ENCODE measurements at places on chromosomes 7 and 10.

- H3K36me3 ChIP-seq, result peaks cover 13% of the 10 kb centered on the region
- DNase-seq, result no peak
- H3K27ac ChIP-seq, result no peak overlapping the region
- no peak overlapping the region for H3K4me3 ChIP-seq
- H3K27me3 ChIP-seq, result no peaks in the 10 kb centered on the region
These were observed 34.1 kb downstream of the ZRANB1 start for GRCh38 chr10:124975977-124976514.

GRCh38 chr7:99623091-99623693 is 6.4 kb downstream of the ZSCAN25 start:
- H3K27ac ChIP-seq, result no peak overlapping the region
- no peaks in the 10 kb centered on the region for H3K27me3 ChIP-seq
- no peaks in the 10 kb centered on the region for H3K4me1 ChIP-seq

DNA sequence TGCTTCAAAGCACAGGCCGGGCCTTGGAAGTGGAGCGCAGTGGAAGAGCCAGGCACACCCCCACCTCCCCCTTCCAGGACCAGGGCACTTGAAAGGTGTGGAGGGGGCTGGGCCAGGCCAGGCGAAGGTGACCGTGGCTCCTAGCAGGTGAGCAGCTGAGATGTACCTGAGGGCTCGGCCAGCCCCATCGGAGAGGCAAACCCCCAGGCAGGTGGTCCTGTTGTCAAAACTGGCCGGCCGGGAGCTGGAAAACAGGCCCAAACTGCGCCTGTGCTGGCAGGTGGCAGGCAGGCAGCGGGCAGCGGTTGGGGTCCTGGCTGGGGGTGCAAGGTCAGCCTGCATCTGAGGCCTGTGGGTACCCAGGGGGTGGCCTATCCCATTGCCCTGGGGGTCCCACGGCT is 96.4 kb upstream of the DNAAF5 start:
- H3K27ac ChIP-seq, result no peak overlapping the region
- H3K4me3 ChIP-seq, result no peak overlapping the region
- H3K4me1 ChIP-seq, result no peaks in the 10 kb centered on the region
- H3K36me3 ChIP-seq, result no peaks in the 10 kb centered on the region
- no peak for DNase-seq
- no peaks in the 10 kb centered on the region for H3K27me3 ChIP-seq

- no peak overlapping the region for H3K4me3 ChIP-seq
- no peak overlapping the region for H3K27ac ChIP-seq
- H3K4me1 ChIP-seq, result no peaks in the 10 kb centered on the region
- no peak for DNase-seq
These were observed 36.2 kb upstream of the CHST3 start for GRCh38 chr10:71927776-71928592.

DNA sequence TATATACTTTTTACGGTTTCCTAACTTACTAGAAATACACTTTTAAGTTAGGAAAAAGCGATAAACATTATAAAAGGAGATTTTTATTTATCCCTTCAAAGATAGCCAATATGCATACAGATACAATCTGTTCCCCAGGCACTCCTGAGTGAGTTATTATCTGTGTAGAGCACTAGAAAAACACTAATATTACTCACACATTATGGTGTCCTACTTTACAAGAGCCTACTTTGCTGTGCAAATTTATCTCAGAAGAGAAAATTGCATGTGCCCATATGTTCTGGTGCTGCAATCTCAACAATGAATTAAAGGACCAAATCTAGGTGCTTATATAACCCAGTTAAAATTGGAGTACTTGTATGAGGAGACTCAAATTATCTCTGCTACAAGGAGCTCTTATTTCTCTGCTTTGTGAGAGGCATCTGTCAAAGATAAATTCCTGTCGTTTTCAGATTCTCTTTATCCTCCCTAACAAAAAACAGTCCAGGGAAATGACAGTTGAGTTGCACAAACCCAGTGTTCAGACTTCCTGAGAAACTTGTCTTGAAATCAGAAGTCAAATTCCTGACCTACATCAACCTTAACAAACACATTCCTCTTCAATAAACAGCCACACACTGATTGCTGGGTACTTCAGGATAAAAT is 28.9 kb downstream of the CPA1 start:
- H3K4me3 ChIP-seq, result no peak overlapping the region
- no peak overlapping the region for H3K27ac ChIP-seq
- DNase-seq, result no peak
- H3K27me3 ChIP-seq, result no peaks in the 10 kb centered on the region
- H3K36me3 ChIP-seq, result no peaks in the 10 kb centered on the region

DNA sequence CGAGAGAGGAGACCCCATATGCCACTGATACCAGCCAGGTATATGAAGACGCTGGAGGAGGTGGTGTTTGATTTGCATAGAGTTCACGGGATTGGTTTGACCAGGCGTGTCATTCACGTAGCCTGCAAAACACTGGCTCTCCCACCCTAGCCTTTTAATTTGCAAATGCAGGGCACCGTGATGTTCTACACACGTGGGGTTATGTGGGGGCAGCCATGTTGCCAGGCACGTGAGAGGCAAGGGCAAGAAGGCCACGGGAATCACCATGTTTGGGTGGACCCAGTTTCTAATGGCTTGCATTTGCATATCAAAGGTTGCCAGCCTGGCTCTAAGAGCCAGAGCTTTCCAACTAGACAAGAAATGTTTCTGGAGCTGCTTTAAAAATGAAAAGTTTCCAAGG is 117.2 kb upstream of the LYZL1 start:
- H3K4me3 ChIP-seq, result no peak overlapping the region
- no peaks in the 10 kb centered on the region for H3K36me3 ChIP-seq
- H3K27ac ChIP-seq, result no peak overlapping the region
- no peaks in the 10 kb centered on the region for H3K4me1 ChIP-seq
- DNase-seq, result no peak
- H3K27me3 ChIP-seq, result no peaks in the 10 kb centered on the region

- H3K27me3 ChIP-seq, result no peaks in the 10 kb centered on the region
- H3K27ac ChIP-seq, result no peak overlapping the region
- H3K4me3 ChIP-seq, result no peak overlapping the region
- H3K36me3 ChIP-seq, result no peaks in the 10 kb centered on the region
- DNase-seq, result no peak
- H3K4me1 ChIP-seq, result no peaks in the 10 kb centered on the region
These were observed 25.5 kb upstream of the C10orf105 start for GRCh38 chr10:71744897-71745663.

DNA sequence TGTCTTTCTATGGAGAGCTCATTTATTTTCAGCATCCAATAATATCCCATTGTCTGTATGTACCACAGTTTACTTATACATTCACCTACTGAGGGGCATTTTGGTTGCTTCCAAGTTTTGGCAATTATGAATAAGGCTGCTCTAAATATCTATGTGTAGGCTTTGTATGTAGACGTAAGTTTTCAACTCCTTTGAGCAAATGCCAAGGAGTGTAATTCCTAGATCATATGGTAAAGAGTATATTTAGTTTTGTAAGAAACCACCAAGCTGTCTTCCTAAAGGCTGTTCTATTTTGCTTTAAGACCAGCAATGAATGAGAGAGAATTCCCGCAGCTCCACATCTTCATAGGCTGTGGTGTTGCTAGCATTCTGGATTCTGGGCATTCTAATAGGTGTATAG is 259.8 kb downstream of the DIP2C start:
- H3K27ac ChIP-seq, result no peak overlapping the region
- no peak for DNase-seq
- no peaks in the 10 kb centered on the region for H3K4me1 ChIP-seq

- H3K36me3 ChIP-seq, result no peaks in the 10 kb centered on the region
- H3K4me3 ChIP-seq, result no peak overlapping the region
- H3K27me3 ChIP-seq, result no peaks in the 10 kb centered on the region
- no peak overlapping the region for H3K27ac ChIP-seq
These were observed 1063.4 kb upstream of the GHITM start for GRCh38 chr10:83075815-83076355.

GRCh38 chr7:17878627-17879026 is 61.7 kb downstream of the SNX13 start:
- no peaks in the 10 kb centered on the region for H3K4me1 ChIP-seq
- no peak for DNase-seq
- no peak overlapping the region for H3K27ac ChIP-seq
- no peaks in the 10 kb centered on the region for H3K36me3 ChIP-seq
- H3K4me3 ChIP-seq, result no peak overlapping the region

DNA sequence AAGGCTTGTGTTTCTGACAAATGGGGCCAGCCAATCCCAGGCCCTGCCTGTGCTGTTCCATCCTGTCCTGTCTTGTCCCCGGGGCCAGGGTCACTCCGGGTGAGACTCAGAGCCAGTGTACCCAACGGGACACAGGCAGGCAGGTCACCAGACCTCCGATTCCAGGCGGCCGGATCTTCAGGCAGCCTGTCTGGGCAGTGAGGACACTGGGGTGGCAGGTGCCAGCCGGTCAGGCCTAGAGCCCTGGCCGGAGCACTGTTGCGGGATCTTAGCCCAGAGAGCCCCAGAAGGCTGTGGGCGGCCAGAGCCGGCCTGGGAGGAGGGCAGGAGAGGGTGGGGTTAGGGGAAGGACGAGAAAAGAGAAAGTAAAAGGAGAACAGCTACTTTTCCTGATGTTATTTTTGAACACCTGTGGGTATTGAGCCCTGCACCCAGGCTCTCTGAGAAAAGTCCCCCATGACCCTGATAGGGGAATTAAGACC is 134.3 kb upstream of the TNRC18 start:
- peak overlapping the region; percentile 99 for H3K27ac ChIP-seq
- H3K27me3 ChIP-seq, result no peaks in the 10 kb centered on the region
- peak; percentile 98 for DNase-seq

DNA sequence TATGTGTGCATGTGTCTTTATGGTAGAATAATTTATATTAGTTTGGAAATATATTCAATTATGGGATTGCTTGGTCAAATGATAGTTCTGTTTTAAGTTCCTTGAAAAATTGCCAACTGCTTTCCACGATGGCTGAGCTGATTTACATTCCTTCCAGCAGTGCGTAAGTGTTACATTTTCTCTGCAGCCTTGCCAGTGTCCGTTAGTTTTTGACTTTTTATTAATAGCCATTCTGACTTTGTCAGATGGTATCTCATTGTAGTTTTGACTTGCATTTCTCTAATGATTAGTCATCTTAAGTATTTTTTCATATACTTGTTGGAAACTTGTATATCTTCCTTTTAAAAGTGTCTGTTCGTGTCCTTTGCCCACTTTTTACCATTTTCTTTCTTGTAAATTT is 434.2 kb upstream of the POT1 start:
- no peaks in the 10 kb centered on the region for H3K4me1 ChIP-seq
- H3K36me3 ChIP-seq, result no peaks in the 10 kb centered on the region
- no peak overlapping the region for H3K4me3 ChIP-seq
- H3K27ac ChIP-seq, result no peak overlapping the region

- no peaks in the 10 kb centered on the region for H3K27me3 ChIP-seq
- no peaks in the 10 kb centered on the region for H3K4me1 ChIP-seq
- no peaks in the 10 kb centered on the region for H3K36me3 ChIP-seq
These were observed 51.2 kb upstream of the KMT2E start for GRCh38 chr7:104962781-104963180.

GRCh38 chr10:30786131-30786530 is 156.6 kb upstream of the LYZL2 start:
- H3K36me3 ChIP-seq, result no peaks in the 10 kb centered on the region
- H3K27ac ChIP-seq, result no peak overlapping the region
- H3K27me3 ChIP-seq, result no peaks in the 10 kb centered on the region
- DNase-seq, result no peak
- no peak overlapping the region for H3K4me3 ChIP-seq
- peaks cover 7% of the 10 kb centered on the region for H3K4me1 ChIP-seq

DNA sequence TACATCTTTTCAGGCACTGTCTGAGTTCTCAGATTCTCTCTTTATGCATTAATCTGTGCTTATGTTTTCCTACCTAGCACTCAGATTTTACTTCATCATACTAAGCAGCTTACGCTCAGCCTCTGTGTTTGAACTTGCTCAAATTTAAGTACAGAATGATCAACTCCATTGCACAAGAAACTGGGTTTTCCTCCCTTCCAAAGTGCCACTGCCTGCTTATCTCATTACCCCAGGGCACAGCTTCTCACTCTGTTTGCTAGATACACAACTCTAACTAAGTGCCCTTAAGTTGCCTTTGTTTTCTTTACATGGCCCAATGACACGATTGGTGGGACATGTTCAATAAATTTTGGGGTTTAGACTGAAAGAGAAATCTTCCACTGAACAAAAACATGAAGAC is 267.7 kb downstream of the GFRA1 start:
- no peak for DNase-seq
- no peak overlapping the region for H3K27ac ChIP-seq
- no peaks in the 10 kb centered on the region for H3K27me3 ChIP-seq
- no peak overlapping the region for H3K4me3 ChIP-seq
- H3K36me3 ChIP-seq, result no peaks in the 10 kb centered on the region

GRCh38 chr7:142796501-142797390 is 26.0 kb downstream of the PRSS2 start:
- DNase-seq, result no peak
- no peaks in the 10 kb centered on the region for H3K4me1 ChIP-seq
- H3K27me3 ChIP-seq, result peaks cover 14% of the 10 kb centered on the region

DNA sequence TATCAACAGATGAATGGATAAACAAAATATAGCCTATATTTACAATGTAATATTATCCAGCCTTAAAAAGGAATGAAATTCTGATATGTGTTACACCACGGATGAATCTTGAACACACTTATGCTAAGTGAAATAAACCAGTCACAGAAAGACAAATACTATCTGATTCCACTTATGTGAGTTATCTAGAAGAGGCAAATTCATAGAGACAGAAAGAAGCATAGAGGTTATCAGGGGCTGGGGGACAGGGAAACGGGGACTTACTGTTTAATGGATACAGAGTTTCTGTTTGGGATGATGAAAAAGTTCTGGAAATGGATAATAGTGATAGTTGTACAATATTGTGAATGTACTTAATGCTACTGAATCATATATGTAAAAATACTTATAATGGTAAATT is 329.9 kb downstream of the LRMDA start:
- no peak overlapping the region for H3K27ac ChIP-seq
- H3K4me3 ChIP-seq, result no peak overlapping the region
- no peaks in the 10 kb centered on the region for H3K36me3 ChIP-seq
- DNase-seq, result no peak
- no peaks in the 10 kb centered on the region for H3K27me3 ChIP-seq

- H3K36me3 ChIP-seq, result no peaks in the 10 kb centered on the region
- H3K27me3 ChIP-seq, result no peaks in the 10 kb centered on the region
- no peak for DNase-seq
- no peak overlapping the region for H3K4me3 ChIP-seq
These were observed 408.4 kb downstream of the PARD3 start for GRCh38 chr10:34406463-34407323.

DNA sequence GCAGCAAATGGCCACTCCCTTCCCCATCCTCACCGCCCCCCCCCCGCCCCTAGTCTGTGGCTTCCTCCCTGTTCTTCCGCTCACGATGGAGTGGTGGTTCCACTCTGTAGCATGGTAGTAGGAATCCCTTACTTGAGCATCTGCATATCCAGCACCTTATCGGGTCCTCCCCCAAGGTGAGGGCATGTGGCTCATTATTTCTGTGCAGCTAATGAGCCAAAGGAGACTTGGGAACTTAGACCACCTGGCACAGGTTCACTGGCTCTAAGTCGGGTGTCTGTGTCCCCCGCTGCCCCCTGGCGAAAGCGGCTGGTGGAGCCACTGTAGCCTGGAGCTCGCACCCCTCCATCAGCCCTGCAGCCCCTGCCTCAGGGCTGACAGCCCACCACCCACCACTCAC is 22.8 kb upstream of the GPR26 start:
- no peaks in the 10 kb centered on the region for H3K4me1 ChIP-seq
- no peaks in the 10 kb centered on the region for H3K36me3 ChIP-seq
- DNase-seq, result no peak
- H3K4me3 ChIP-seq, result no peak overlapping the region

- no peaks in the 10 kb centered on the region for H3K4me1 ChIP-seq
- H3K27me3 ChIP-seq, result no peaks in the 10 kb centered on the region
- no peak overlapping the region for H3K4me3 ChIP-seq
- no peak for DNase-seq
These were observed 48.7 kb upstream of the PPP1R3C start for GRCh38 chr10:91681361-91682276.

Data from right lobe of liver (tissue), 6 donors.